ENCODE measurements at places on chromosomes 2 and 18.

- no peak for DNase-seq
Observed at GRCh38 chr2:212959471-212960117, 191.8 kb downstream of the IKZF2 start.

DNA sequence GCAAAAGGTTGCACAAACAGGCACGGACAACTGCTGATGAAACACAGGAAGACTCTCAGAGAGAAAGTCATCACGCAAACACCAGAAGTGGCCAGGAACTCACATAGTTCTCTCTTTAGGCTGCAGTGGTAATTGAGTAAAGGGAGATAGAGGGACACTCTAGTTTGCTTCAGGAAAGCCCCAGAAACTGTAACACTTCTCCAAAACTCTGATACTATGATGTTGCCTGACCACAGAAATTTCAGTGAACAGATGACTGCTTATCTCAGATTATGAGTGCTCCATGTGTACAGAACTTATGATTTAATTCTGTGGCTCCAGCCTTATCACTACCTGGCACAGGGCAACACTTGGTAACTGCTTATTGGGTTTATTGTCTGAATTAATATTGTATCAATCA, 311.5 kb upstream of the GYPC start:
- DNase-seq = no peak

DNA sequence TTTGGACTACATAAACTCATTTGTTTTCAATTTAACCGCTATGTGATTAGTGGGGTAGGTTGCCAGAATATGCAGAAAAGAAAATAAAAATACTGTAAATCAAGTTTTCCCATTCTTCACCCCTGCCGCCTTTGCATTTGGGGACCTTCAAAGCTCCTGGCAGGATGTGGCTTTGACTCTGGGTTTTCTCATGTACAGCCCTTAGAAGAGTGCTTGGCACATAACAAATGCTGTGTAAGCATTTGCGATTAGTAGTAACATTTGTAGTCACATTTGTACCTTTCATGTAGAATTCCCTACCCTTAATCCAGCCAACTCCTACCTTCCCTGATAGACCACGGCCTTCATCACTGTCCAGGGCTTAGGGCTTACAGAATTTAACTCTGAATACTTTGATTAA, 262.6 kb downstream of the MREG start:
- no peak for DNase-seq

GRCh38 chr2:223760838-223761502, 76.4 kb downstream of the AP1S3 start:
- DNase-seq = no peak

DNA sequence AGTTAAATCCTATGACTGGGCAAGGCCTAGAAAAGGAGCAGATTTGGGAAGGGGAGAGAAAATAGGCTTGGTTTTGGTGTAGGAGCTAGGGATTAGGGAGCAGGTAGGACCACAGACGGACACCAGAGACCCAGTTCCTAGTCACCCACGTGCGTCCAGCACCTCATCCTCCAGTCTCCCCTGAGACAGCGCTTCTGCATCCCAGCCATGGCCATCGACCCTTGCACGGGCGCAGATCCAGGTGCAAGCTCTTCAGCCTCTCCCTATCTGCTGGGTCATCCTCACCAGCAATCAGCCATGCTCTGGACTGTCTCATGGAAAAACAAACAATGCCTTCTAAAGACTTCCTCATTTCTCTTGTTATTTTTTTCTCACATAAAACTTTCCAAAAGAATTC, 246.8 kb upstream of the RAB6C start:
- no peak for DNase-seq

DNA sequence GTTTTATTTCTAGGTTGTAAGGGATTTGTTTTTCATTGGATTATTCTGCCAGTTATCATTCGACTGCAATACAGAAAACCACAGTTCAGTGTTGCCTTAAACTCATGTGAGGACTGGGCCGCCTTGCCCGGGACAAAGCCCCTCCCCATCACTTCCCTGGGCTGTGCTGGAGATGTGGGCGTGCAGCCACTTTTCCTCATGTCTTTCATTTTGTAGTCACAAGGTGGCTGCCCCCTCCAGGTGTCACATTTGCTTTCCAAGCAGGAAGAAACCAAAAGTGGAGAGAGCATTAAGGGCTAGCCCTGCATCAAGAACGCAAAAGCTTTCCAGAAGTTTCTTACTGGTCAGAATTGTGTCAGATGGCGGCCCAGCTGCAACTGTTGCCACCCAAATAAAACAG, 492.5 kb upstream of the ID2 start:
- no peak for DNase-seq

DNA sequence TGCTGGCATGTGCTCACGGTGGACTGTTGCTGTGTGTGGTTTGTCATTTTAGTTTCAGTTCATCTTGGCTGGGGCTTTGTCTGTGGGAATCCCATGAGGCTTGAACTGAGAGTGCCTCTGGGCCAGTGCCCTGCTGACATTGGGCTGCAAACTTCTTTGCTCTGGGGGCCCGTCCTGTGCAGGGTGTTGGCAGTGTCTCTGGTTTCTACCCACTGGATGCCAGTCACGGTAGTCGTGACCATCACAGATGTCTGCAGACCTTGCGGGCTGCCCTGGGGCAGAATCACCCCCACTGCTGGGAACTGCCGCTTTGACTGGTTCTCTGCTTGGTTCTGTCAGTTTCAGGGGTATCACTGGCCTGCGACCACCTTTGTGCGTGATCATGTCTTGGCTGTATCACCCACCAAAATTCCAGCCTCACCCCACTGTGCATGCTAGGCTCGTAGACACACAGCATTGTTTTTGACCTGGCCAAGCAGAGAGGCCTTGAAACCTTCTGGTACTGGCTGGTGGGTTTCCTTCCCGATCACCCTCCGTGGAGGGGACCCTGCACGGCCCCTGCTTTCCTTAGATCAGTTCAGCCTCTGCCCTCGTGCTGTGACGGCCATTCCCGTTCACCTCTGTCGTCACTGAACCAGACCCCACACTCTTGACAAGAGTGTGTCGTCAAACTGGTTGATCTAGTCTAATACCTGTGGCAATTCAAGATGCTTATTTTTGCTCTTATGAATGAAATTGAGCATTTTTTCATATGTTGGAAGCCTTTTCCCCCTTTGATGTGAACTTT, 57.6 kb downstream of the KCNG2 start:
- DNase-seq = no peak

DNA sequence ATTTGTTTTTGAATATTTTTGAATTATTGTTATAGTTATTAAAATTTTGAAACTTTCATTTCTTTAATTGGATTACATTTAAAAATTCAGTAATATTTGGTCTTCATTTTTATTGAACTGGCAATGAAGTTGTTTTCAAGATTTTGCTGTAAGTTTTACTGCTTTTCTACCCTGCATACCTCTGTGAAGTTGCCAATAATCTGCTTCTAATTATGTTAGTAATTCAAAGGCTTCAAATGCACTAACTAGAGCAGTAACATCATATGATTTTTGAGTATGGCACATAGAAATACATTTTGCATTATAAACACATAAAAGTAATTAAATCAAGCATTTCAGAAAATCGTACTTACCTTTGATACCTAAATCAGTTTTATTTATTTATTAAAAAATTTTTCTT, 40.3 kb upstream of the FAM171B start:
- DNase-seq = no peak

DNA sequence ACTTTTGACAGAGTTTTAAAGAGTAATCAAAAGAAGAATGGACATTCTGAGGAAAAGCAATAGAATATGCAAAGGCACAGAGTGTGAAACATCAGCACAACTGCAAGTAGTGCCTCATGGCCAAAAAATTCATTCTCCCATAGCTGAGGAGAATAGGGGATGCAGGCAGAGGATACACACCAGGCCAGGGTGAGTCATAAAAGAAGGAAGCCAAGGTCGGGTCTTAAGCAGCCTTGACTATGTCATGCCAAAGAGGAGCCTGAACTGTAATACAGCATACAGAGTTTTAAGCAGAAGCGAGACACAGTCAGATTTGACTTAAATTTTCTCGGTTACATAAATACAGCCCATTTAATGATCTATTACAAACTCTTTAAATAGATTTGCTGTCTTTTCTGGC, 165.0 kb downstream of the LNPK start:
- DNase-seq = no peak

DNA sequence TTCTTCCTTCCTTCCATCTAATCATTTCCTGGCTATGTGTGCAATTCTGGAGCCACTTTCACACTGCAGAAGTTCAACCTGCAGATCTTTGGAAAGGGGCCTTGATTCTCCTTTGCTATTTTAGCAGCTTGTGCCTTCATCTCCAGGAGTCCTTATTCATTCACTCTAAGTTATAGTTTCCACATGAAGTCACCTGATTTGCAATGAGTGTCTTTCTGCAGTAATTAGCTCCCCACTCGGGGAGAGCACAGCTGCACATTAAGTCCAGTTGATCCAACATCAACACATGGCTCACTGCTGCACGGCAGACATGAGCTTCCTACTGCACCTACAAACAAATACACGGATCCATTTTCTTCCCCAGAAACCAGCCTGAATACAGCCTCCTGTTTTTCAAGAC, 323.1 kb upstream of the TNP1 start:
- no peak for DNase-seq

GRCh38 chr18:48850822-48851598, 99.8 kb downstream of the SMAD7 start:
- no peak for DNase-seq

DNA sequence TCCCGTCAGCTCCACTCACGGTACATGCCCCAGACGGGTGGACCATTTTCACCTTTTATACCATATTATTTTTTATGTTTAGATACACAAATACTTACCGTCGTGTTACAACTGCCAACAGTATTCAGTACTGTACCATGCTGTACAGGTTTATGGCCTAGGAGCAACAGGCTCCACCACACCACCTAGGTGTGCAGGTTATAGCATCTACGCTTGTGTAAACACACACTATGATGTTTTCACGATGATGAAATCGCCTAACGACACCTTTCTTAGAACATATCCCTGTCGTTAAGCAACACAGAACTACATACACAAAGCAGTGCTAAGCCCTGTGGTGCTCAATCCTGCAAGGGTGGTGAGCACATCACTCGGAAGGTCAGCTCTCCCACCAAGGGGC, 24.5 kb downstream of the NDUFA10 start:
- DNase-seq = no peak

DNA sequence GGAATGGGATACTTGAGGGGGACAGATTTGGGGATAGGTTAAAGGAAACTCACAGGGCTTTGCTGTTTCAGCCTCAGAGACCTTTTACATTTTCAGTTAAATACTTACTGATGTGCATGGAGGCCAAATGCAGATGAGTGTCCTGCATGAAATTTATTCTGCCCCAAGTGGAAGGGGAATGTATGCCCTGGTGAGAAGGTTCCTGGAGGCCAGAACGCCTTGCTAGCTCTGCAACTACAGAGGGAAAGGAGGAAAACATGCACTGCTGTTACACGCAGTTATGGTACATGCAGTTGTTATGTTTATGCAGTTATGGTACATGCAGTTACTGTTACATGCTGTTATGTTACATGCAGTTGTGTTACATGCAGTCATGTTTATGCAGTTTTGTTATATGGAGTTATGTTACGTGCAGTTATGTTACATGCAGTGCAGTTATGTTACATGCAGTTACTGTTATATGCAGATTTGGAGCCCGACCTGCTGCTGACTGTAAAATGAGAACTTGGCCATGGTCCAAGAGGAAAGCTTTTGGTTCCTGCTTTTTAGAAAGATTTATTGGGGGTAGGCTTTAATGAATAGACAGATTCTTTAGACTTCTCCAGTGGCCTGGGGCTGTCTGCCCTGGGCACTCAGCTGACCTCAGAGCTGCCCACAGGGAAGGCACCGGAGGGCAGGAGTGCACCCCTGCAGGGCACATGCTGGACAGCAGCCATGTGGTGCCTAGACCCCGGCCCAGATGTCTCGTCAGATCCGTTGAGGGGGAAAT, 84.1 kb downstream of the LDLRAD4 start:
- no peak for DNase-seq

DNA sequence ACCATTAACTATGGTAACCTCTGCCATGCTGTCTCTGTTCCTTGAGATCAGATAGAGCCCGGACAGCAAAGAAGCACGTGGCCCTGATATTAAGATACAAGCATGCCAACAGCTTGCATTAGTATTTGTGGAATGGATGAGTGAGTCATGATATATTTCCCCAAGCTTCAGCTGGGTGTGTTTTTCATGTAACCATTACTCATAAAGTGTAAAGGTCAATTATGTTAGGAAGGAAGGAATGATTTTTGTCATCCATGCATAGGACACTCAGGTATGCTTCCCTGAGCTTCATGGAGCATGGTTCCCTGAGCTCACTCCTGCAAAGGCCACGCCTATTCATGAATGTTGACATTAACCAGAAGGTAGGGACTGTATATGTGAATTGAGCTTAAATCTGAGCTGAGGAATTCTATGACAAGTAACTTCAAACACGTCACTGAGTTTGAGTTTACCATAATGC, 74.6 kb downstream of the ARL4C start:
- no peak for DNase-seq

Data from Right ventricle myocardium inferior (tissue), 1 donor.